DND-41 (cell line): ENCODE measurements at places on chromosomes 13 and 19.

GRCh38 chr13:86841264-86841663 lies 829.9 kb upstream of the SLITRK5 start:
- H3K4me1 ChIP-seq, result no peaks in the 10 kb centered on the region
- no peaks in the 10 kb centered on the region for H3K36me3 ChIP-seq
- DNase-seq, result no peak
- no peak overlapping the region for H3K27ac ChIP-seq
- H3K27me3 ChIP-seq, result no peaks in the 10 kb centered on the region

DNA sequence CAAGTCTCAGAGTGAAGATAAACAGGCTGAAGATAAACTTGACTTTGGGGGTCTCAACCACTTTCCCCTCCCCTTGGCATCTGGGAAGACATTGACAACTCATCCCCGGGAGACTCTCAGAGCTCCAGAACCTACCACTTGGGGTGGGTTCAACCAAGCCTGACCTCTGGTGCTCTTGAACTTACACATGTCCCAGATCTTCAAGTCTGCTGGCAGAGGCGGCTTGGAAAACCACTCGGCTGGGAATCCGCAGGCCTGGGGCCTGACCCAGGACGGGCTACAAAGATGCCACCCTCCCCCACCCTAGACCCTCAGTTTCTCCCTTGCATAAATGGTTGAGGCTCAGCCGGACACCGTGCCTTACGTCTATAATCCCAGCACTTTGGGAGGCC lies 512 bp downstream of the LRRC8E start:
- H3K4me1 ChIP-seq, result peaks cover 20% of the 10 kb centered on the region
- no peak for DNase-seq
- no peaks in the 10 kb centered on the region for H3K27me3 ChIP-seq
- H3K4me3 ChIP-seq, result no peak overlapping the region
- no peak overlapping the region for H3K27ac ChIP-seq

DNA sequence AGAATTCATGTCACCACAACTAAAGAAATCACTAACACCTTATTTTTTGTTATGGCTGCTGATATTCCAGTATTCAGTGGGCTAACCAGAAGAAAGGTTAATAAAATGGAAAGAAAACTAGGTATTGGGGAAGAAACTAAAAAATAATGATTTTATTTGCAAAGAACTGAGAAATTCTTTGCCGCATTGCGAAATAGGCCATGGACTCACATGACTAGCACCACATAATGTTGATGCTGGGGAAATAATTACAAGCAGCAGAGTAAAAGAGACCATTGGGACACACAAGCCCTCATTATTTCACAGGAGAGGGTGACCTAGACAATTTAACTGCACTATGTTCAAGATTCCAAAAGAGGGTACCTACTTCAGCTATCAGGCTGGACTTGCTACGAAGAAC lies 1411.5 kb downstream of the SLITRK5 start:
- H3K27ac ChIP-seq, result no peak overlapping the region
- no peaks in the 10 kb centered on the region for H3K36me3 ChIP-seq
- H3K27me3 ChIP-seq, result no peaks in the 10 kb centered on the region
- DNase-seq, result no peak
- no peaks in the 10 kb centered on the region for H3K4me1 ChIP-seq

GRCh38 chr13:109900741-109901140 lies 114.4 kb upstream of the IRS2 start:
- H3K27ac ChIP-seq, result no peak overlapping the region
- H3K4me1 ChIP-seq, result no peaks in the 10 kb centered on the region
- no peak for DNase-seq
- no peaks in the 10 kb centered on the region for H3K27me3 ChIP-seq
- no peaks in the 10 kb centered on the region for H3K36me3 ChIP-seq

GRCh38 chr19:34034318-34034846 lies 137.9 kb upstream of the LSM14A start:
- no peaks in the 10 kb centered on the region for H3K27me3 ChIP-seq
- no peaks in the 10 kb centered on the region for H3K4me1 ChIP-seq
- no peak for DNase-seq
- no peak overlapping the region for H3K4me3 ChIP-seq
- H3K36me3 ChIP-seq, result no peaks in the 10 kb centered on the region

DNA sequence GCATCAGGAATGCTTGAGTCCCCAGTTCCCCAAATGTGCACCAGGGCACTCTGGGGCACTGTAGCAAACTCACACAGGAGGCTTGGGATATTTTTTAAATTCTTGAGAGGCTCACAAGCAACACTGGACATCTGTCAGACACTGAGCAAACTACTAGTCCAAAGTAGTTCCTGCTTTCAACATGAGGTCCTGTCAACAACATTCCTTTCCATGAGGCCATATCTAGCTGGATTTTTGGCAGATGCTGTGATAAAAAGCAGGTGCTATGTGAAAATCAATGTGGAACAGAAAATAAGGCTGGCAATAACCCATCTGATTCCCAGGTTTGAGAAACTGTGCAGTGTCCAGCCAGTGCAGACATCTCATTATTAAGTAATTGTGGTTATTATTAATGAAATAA lies 50.5 kb downstream of the STARD13 start:
- no peaks in the 10 kb centered on the region for H3K36me3 ChIP-seq
- H3K4me1 ChIP-seq, result no peaks in the 10 kb centered on the region
- no peak overlapping the region for H3K27ac ChIP-seq

GRCh38 chr19:9914001-9914314 lies 22.4 kb downstream of the OLFM2 start:
- no peak overlapping the region for H3K27ac ChIP-seq
- peaks cover 10% of the 10 kb centered on the region for H3K4me1 ChIP-seq
- no peaks in the 10 kb centered on the region for H3K36me3 ChIP-seq
- peaks cover 3% of the 10 kb centered on the region for H3K27me3 ChIP-seq
- DNase-seq, result no peak

DNA sequence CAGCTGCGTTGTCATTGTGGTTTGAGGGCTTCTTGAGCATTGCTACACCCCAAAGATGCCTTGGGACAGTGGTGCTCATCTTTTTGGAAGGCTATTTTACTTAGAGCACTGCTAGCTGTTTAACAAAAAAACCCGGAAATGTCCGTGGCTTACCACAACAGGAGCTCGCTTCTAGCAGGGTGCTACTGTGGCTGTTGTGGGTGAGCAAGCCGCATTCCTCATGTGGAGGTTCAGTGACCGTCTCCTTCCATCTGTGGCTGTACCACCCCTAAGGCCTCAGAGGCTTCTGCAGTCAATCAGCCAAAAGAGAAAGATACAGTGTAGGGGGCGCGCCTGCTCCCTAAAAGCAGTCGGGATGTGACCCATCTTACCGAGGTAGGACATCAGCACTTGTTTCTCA lies 1004.2 kb downstream of the UQCRFS1 start:
- H3K27me3 ChIP-seq, result peaks cover 4% of the 10 kb centered on the region
- DNase-seq, result peak; percentile 17
- H3K4me3 ChIP-seq, result no peak overlapping the region
- H3K36me3 ChIP-seq, result no peaks in the 10 kb centered on the region
- no peak overlapping the region for H3K27ac ChIP-seq

- no peak for DNase-seq
- no peak overlapping the region for H3K4me3 ChIP-seq
These were observed 17.9 kb upstream of the NEK3 start for GRCh38 chr13:52177276-52177675.

- no peak for DNase-seq
- H3K27me3 ChIP-seq, result no peaks in the 10 kb centered on the region
- no peaks in the 10 kb centered on the region for H3K4me1 ChIP-seq
- no peak overlapping the region for H3K27ac ChIP-seq
These were observed 632.8 kb upstream of the SPRY2 start for GRCh38 chr13:80973721-80974120.

DNA sequence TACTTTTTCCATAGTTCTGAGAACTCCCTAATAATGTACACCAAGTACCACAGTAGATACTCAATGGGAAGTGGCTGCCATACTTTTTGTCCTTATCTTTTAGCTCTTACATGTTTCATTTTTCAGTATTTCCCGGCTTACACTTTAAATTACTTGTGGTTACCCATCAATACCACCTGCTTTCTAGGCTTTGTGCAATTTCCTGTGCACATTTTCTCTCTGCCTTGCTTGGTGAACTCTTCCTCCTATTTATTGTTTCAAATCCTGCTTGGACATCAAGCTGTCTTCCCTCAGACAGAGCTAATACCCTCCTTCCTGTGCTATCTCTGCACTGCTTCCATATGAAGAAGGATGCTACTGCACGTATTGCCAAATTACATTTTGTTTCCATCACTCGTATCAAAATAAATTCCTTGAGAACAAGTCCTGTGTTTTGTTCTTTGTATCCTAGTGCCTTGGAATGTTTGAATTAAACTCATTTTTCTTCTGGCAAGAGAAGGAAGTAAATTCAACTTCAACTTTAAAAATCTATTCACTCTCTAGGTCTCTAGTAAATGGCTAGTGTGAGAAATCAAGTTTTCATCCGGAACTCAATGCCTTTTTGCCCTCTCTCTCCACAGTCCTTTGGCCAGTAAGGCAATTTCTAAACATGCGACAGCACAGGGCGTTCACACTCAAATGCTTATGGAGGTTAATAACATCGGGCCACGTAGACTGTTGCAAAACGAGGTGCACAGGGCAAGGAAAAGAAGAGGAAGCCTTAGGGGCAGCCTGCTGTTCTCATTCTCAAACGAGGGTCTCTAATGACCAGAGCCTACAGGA lies 5.6 kb downstream of the ZAR1L start:
- H3K27ac ChIP-seq, result 0 out of 2 replicates have a peak overlapping the region, but pooled peaks have one; percentile 39
- DNase-seq, result no peak
- no peak overlapping the region for H3K4me3 ChIP-seq

- peaks cover 9% of the 10 kb centered on the region for H3K27me3 ChIP-seq
- no peak overlapping the region for H3K4me3 ChIP-seq
- H3K4me1 ChIP-seq, result no peaks in the 10 kb centered on the region
- H3K27ac ChIP-seq, result no peak overlapping the region
- DNase-seq, result no peak
These were observed 24.9 kb upstream of the AMER2 start for GRCh38 chr13:25196971-25197370.

DNA sequence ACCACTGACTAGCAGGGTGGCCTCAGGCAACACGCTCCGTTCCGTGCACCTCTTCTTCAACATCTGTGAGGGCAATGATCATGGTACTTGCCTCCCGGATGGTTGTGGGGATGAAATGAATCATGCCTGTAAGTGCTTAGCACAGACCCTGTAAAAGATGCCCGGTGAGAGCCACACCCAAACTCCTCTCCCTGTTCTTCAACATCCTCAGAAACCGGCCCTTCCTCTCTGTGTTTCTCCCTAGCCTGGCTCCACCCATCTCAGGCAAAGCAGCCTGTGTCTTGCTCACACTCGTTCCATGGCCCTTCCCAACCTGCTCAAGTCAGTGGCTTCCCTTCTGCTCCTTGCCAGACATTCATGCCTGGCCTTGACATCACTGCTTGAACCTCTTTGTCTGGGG lies 5.8 kb upstream of the DMKN start:
- no peak overlapping the region for H3K4me3 ChIP-seq
- H3K36me3 ChIP-seq, result no peaks in the 10 kb centered on the region
- H3K27ac ChIP-seq, result no peak overlapping the region
- no peaks in the 10 kb centered on the region for H3K27me3 ChIP-seq

GRCh38 chr13:30290812-30291436 lies 16.4 kb downstream of the KATNAL1 start:
- H3K4me1 ChIP-seq, result peaks cover 44% of the 10 kb centered on the region
- H3K27me3 ChIP-seq, result no peaks in the 10 kb centered on the region
- DNase-seq, result no peak
- peaks cover 11% of the 10 kb centered on the region for H3K36me3 ChIP-seq
- no peak overlapping the region for H3K27ac ChIP-seq

- no peak overlapping the region for H3K27ac ChIP-seq
- H3K4me3 ChIP-seq, result no peak overlapping the region
- no peak for DNase-seq
- H3K36me3 ChIP-seq, result no peaks in the 10 kb centered on the region
These were observed 9.2 kb upstream of the GSX1 start for GRCh38 chr13:27783111-27783510.

- H3K4me1 ChIP-seq, result no peaks in the 10 kb centered on the region
These were observed 24.9 kb downstream of the GADD45B start for GRCh38 chr19:2500841-2501261.

DNA sequence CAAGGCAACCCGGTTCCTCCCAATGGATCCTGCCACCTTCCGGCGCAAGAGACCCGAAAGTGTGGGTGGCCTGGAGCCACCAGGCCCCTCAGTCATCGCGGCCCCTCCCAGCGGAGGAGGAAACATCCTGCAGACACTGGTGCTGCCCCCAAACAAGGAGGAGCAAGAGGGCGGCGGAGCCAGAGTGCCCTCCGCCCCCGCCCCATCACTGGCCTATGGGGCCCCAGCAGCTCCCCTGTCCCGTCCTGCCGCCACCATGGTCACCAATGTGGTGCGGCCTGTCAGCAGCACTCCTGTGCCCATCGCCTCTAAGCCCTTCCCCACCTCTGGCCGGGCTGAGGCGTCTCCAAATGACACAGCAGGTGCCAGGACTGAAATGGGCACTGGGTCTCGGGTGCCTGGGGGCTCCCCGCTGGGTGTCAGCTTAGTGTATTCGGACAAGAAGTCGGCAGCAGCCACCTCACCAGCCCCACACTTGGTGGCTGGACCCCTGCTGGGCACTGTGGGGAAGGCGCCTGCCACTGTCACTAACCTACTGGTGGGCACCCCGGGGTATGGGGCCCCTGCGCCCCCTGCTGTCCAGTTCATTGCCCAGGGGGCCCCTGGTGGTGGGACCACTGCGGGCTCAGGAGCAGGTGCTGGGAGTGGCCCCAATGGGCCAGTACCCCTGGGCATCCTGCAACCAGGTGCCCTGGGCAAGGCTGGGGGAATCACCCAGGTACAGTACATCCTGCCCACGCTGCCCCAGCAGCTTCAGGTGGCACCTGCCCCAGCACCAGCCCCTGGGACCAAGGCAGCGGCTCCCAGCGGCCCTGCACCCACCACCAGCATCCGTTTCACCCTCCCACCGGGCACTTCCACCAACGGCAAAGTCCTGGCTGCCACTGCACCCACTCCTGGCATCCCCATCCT lies 11.2 kb upstream of the PRR19 start:
- no peak overlapping the region for H3K4me3 ChIP-seq
- H3K27me3 ChIP-seq, result no peaks in the 10 kb centered on the region
- peaks cover 95% of the 10 kb centered on the region for H3K36me3 ChIP-seq
- peak; percentile 64 for DNase-seq
- no peak overlapping the region for H3K27ac ChIP-seq

DNA sequence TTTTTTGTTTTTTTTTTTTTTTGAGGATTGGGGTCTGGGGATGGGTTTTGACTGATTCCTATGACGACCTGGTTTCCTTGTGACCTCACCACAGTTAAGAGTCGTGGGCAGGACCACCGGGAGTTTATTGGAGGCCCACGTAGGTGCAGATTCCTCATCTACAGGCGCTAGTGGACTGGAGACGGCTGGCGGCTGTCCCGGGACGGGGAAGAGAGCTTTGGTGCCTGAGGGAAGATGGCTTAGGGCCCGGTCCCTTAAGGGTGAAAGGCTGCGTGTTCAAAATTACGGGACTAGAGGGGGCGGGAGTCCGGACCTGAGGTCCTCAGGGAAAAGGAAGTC lies 682 bp upstream of the TEAD2 start:
- H3K36me3 ChIP-seq, result no peaks in the 10 kb centered on the region
- no peak overlapping the region for H3K4me3 ChIP-seq
- H3K4me1 ChIP-seq, result no peaks in the 10 kb centered on the region
- no peak for DNase-seq
- H3K27me3 ChIP-seq, result no peaks in the 10 kb centered on the region
- H3K27ac ChIP-seq, result no peak overlapping the region

GRCh38 chr13:108402850-108403249 lies 133.3 kb downstream of the TNFSF13B start:
- no peak overlapping the region for H3K4me3 ChIP-seq
- no peaks in the 10 kb centered on the region for H3K4me1 ChIP-seq
- H3K27me3 ChIP-seq, result no peaks in the 10 kb centered on the region
- no peak for DNase-seq
- no peaks in the 10 kb centered on the region for H3K36me3 ChIP-seq
